ENCODE measurements at places on chromosomes 1 and 21.
A peak's percentile ranks its signal among the peaks of the same experiment; 100 is the strongest.

GRCh38 chr1:40658751-40659648, 6.5 kb downstream of the RIMS3 start:
- no peak for DNase-seq

- no peak for DNase-seq
These were observed 2.8 kb downstream of the PHGDH start for GRCh38 chr1:119714583-119714982.

DNA sequence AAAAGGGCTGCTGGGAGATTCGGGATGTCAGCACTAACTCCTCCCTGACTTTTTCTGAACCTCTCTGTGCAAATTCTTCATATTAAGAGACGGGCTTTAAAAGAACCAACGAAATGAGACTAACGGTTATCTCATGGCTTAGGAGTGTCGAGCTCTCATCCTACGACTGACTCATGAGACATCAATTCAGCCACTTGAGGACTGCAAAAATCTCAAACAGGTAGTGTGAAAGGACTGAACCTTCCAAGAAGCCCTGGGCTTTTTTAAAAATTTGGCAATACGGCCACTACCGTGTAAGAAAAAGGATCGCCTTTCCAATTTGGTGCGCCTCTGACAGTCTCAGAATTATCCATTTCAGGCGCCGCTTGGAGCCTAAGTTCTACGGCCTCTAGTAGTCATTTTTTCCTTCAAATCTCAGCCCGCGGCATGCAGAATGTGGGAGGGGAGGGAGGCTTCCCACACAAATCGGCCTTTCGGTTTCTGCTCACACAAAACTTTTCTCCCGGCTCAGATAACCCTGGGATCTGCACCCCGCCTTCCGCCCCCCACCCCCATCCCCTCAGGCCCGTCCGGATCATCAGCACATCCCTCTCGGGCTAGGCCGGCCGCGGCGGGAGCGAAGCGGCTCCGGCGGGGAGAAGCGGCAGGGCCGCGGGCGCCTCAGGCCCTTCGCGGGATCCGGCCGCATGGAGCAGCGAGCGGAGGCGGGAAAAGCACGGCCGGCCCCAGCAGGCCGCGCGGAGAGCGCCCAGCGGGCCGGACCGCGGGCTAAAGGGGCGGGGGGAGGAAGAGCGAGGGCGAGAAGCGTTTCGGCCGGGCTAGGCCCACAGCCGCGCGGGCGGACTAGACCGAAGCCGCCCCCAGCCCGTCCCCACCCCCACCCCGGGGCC, 618 bp downstream of the HNRNPR start:
- DNase-seq: peak; percentile 64

DNA sequence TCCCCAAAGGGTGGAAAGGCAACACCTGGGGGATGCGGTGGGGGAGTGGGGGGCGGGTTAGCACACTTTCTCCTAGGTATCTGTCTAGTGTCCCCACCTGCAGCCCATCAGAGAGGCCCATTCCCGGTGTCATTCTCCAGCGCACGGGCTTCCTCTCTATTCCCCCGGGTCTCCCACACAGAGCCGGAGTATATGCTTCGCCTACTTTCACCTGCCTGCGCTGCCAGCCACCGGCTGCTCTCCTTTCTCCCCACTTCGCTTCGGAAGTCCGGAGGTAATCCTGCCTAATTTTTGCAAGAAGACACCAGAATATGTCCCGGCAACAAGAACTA, 852 bp downstream of the RGS7 start:
- no peak for DNase-seq

DNA sequence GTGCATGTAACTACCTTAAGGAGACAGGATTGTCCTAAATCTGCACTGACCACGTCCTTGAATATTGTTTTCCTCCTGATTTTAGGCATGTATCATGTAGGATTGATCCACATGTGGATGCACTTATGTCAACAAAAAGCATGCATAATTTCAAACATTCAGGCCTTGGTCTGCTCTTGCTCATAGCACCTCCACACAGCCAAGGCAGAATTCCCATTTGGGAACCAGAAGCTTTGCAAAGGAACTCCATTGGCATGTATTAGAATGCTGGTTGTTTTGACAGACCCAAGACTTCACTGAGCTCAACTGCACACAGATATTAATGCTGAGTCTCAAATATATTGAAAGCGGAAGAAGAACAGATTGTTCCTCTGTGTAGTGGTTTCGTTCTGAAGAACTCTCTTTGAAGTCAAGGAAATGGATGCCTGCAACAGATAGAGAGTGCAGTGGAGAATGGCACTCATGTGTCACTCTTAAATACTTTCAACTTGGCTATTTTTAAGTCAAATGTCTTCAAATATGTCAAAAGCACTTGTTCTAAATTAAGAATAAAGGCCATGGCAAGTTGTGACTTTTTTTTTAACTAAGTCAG, 387.6 kb downstream of the LTN1 start:
- peak; percentile 85 for DNase-seq

All from NAMALWA (cell line).